Transverse colon (tissue), 4 donors: ENCODE measurements at places on chromosomes 16 and 17. TPM values are rescaled to one million over a fixed set of nuclear protein-coding genes. Genes with fewer than 3 reads are reported as not detected.

DNA sequence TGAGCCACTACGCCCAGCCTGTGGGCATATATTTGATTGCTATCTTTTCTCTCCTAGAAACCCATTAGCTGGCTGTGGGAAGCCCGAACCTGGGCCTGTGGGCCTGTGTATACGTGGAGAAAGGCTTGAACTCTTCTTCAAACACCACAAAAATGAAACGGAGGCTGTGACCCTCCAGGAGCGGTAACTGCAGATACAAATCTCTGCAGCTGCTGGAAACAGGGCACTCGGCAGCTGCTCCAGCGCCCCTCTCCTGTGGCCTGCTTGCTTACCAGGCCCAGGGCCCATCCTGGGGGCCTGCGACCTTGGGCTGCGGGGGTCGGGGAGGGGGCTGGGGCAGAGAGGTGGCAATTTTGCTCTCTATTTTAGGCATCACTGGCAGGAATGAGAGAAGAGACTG lies 28.0 kb upstream of the MTSS2 start:
- H3K4me3 ChIP-seq: no peak overlapping the region
- no peaks in the 10 kb centered on the region for H3K36me3 ChIP-seq

- H3K4me3 ChIP-seq: no peak overlapping the region
- H3K27me3 ChIP-seq: no peaks in the 10 kb centered on the region
Measured at GRCh38 chr17:14510136-14510535, 209.3 kb downstream of the HS3ST3B1 start.

DNA sequence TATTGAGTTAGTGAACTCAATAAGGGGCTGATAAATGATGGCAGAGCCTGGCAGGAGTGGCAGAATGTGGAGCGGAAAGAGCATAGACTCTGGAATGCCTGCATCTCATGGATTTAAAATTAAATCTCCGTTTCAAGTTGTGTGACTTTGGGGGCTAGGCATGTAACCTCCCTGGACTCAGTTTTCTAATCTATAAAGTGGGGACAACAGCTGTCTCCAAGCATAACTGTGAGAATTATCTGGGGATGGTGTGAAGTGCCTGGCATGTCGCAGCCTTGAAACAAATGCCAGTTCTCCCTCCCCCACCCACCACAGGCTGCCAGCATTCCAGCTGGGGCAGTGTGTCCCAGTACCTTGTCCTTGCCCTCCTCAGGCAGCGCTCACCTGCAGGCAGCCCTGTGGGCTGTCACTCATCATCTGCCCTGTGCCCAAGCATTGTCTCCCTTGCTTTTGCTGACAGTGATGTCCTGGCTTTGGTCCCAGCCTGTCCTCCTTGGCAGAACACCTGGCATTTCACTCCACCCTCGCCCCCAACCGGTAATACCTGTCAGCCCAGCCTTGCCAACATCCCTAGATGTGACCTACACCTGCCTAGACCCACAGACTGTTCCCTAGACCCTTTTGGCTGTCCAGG lies 129.6 kb downstream of the MRM1 start:
- no peak overlapping the region for H3K4me3 ChIP-seq
- peaks cover 34% of the 10 kb centered on the region for H3K27me3 ChIP-seq
- H3K27ac ChIP-seq: no peak overlapping the region

The KRTAP3-1 gene
- total RNA-seq: not detected

The TMC7 gene
- 4.4 TPM for total RNA-seq

DNA sequence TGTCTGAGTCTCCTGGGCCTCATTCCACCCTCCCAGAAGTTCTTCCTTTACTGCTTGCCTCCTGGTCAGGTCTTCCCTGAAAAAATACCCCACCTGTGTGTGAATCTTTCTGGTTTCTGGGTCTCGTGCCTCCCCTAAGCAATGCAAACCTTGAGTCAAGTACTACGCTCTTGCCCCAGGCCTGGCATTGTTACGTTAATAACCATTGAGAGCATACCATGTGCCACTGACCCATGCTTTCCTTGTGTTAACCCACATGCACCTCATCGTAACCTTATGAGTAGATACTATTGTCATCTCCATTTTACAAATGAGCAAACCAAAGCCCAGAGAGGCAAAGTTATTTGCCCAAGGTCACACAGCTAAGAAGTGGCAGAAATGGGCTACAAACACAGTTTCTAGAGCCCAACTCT lies 25.4 kb upstream of the TOB1 start:
- H3K27ac ChIP-seq: no peak overlapping the region
- no peak overlapping the region for H3K4me3 ChIP-seq
- no peaks in the 10 kb centered on the region for H3K4me1 ChIP-seq
- no peaks in the 10 kb centered on the region for H3K36me3 ChIP-seq

- H3K27me3 ChIP-seq: no peaks in the 10 kb centered on the region
- H3K36me3 ChIP-seq: no peaks in the 10 kb centered on the region
- no peaks in the 10 kb centered on the region for H3K4me1 ChIP-seq
- DNase-seq: no peak
Measured at GRCh38 chr16:19831678-19832077, 53.0 kb downstream of the GPRC5B start.

The TBC1D3 gene
- total RNA-seq: not detected

The MYLK3 gene
- total RNA-seq: not detected

- H3K27me3 ChIP-seq: peaks cover 54% of the 10 kb centered on the region
- H3K4me3 ChIP-seq: no peak overlapping the region
- no peak for DNase-seq
- no peaks in the 10 kb centered on the region for H3K4me1 ChIP-seq
Measured at GRCh38 chr16:55655381-55655896, 349 bp upstream of the SLC6A2 start.

GRCh38 chr17:72962106-72962505 lies 130.4 kb downstream of the SLC39A11 start:
- H3K4me1 ChIP-seq: no peaks in the 10 kb centered on the region
- H3K4me3 ChIP-seq: no peak overlapping the region
- no peaks in the 10 kb centered on the region for H3K27me3 ChIP-seq
- no peak for DNase-seq

The MYH2 gene
- not detected for total RNA-seq

The DPEP2 gene
- 1.5 TPM for total RNA-seq

The TVP23A gene
- 0.14 TPM for total RNA-seq

GRCh38 chr16:74166456-74166855 lies 130.2 kb upstream of the PSMD7 start:
- no peaks in the 10 kb centered on the region for H3K27me3 ChIP-seq
- no peak overlapping the region for H3K27ac ChIP-seq
- H3K36me3 ChIP-seq: no peaks in the 10 kb centered on the region
- no peaks in the 10 kb centered on the region for H3K4me1 ChIP-seq
